ENCODE measurements at places on chromosomes 5 and 9.

DNA sequence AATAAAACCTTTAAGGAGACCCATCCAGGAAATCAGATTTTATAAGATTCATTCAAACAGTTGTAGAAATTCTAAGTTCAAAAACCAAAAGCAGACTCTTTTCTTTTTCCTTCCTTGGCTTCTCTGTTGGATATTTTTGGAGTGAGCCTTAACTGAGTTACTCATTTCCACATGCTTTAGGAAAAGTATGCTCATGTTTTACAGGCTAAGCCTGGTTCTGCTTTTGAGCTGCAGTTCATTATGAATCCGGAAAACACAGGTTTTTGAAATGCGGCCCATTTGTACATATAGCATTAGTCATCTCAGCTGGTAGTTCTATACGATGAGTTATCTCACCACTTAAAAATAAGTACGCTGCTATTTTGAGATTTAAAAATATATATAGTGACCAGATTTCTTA, 156.6 kb upstream of the DMRT1 start:
- no peak for DNase-seq

DNA sequence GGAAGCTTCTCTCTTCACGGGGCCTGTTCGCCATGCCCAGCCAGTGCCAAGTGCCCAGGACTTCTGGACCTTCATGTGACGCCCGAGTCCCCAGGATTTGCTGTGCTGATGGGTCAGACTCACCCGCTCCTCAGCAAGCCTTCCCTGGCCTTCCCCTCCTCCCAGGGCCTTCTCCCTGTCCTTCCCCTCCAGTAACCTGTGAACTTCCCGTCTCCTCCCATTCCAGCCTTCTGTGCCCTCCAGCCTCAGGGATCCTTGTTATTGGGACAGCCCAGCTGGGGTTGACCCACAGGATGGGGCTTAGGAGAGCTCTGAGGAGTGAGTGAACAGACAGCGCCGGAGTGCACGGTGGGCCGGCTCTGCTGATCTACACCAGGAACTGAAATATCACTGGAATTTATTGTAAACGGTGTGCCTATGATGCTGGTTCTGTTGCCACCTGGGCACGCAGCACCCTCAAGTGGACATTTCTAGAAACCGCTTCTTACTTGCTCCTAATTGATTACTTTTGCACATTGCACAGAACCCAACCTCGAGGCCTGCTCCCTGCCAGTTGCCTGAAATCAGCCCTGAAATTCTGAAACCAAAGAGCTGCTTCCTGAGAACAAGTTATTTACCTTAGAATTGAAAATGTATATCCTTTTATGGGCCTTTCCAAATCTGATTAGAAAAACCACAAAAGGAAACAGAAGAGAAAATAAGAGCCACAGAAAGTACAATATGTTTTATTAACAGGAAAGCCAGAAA, 1.5 kb downstream of the SPAAR start:
- DNase-seq: peak; percentile 19

GRCh38 chr9:124139001-124139400, 118.7 kb upstream of the NEK6 start:
- no peak for DNase-seq

DNA sequence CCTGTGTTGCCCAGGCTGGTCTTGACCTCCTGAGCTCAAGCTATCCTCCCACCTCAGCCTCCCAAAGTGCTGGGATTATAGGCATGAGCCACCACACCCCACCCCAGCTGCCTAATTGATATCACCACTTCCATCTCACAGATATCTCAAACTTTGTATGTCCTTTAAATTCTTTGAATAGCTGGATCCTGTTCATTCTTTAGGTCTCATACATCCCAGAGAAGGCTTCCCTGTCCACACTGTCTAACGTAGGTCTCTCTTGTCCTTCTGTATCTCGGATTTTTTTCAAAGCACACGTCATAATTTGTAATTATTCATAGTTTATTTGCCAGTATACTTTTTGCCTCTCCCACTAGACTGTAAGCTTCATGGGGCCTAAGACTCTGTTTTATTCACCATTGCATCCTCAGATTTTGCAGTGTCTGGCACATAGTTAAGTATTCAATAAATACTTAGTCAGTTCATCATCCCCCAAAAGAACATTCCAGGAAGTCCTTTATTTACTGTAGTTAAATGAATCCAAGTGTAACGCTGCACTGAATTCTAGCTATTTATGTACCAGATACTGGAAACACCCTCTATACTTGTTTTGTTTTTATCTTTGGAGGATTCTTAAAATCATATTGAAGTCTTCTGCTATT, 10.5 kb downstream of the ARSK start:
- no peak for DNase-seq

GRCh38 chr5:53318303-53318702, 162.1 kb upstream of the FST start:
- no peak for DNase-seq

DNA sequence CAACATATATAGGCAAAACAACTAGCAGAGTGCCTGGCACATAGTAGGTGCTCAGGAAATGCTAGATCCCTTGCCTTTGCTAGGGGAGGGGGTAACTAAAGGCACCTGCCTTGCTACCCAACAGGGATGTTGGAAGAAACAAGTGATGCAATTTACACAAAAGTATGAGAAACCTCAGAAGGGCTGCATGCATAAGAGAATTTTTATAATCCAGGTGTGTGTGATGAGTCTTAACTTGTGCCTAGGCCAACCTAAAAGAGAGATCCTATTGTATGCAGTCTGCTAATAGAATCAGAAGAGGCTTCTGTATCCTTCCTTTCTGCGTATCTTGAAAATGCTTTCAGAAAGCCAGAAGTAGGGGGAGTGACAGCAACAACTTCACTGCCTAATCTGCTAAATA, 135.9 kb downstream of the SLIT3 start:
- no peak for DNase-seq

GRCh38 chr9:87158765-87159164, 211.5 kb upstream of the GAS1 start:
- no peak for DNase-seq

GRCh38 chr9:117546894-117547678, 132.2 kb upstream of the ASTN2 start:
- DNase-seq: no peak

DNA sequence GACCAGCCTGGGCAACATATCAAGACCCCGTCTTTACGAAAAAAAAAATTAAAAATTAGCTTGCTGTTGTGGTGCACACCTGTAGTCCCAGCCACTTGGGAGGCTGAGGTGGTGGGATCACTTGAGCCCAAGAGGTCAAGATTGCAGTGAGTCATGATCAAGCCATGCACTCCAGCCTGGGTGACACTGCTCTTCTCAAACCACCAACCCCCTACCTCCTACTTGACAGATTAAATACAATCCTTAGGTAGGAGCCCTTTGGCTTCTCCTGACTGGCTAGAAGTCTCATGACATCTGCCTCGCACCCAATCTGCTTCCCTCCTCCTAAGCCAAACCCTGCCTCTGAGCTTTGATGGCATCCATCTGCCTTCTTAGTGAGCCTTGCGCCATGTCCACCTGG, 11.6 kb upstream of the FBP1 start:
- no peak for DNase-seq

DNA sequence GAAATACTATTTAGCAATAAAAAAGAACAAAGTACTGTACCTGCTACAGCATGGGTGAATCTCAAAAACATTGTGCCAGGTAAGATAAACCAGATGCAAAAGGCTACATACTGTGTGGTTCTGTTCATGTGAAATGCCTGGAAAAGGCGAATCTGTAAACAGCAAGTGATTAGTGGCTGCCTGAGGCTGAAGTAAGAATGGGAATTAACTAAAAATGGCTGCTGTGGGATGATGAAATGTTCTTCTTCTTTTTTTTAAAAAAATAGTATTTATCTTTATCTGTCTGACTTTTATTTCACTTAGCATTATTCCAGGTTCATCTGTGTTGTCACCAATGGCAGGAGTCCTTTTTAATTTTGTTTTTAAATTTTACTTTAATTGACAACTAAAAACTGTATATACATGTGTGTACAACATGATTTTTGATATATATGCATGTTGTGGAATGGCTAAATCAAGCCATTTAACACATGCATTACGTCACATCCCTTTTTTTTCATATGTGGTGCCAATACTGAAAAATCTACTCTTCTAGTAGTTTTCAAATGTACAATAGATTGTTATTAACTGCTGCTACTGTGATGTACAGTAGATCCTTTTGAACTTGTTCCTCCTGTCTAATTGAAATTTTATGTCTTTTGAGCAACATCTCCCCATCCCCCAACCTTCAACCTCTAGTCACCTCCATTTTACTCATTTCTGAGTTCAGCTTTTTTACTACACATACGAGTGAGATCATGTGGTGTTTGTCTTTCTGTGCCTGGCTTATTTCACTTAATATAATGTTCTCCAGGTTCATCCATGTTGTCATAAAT, 62.9 kb upstream of the TNFAIP8 start:
- no peak for DNase-seq

- no peak for DNase-seq
Measured at GRCh38 chr5:65790371-65791163, 68.6 kb downstream of the NLN start.

DNA sequence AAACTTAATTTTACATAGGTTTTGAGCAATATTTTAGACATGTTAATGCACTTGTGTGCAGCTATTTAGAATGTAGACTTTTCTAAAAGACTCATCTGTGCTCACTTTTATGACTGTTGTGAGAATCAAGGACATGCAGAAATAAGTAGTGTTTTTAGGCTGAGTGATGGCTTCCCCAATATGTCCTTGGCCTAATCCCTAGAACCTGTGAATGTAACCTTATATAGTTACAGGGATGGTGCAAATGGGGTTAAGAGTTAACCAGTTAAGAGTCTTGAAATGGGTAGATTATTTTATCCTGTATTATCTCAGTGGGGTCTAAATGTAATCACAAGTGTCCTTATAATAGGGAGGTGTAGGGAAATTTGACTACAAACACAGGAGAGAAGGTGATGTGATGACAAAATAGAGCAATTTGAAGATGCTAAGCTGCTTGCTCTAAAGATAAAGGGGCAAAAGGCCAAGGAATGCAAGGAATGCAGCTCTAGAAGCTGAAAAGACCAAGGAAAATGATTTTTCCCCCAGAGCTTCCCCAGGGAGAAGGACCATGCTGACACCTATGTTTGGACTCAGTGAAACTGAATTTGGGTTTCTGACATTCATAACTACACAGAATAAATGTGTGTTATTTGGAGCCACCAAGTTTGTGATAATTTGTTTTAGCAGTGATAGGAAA, 298.0 kb upstream of the PAPPA start:
- no peak for DNase-seq

GRCh38 chr9:71571186-71571585, 197.1 kb downstream of the CEMIP2 start:
- DNase-seq: no peak

GRCh38 chr9:131868766-131869165, 128.9 kb upstream of the RAPGEF1 start:
- DNase-seq: no peak

- no peak for DNase-seq
Measured at GRCh38 chr5:172906888-172907287, 52.3 kb upstream of the RPL26L1 start.

DNA sequence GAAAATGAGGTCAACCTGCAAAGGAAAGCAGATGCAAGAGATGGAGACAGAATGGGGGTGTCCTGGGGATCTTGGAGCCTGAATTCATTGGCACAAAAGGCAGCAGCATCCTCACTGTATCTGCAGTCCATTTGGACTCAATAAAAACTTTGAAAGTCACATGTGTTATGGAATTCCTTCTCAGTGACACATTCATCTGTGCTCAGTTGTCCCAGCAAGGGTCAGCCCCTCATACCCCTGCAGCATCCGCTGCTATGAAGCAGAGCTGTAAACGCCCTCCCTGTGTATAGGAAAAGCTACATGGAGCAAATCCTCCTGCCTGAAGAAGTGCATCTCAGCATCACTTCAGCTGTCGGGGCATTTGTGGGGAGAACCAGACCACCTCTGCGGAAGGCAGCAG, 14.5 kb upstream of the RARS1 start:
- no peak for DNase-seq

- no peak for DNase-seq
Measured at GRCh38 chr9:121607434-121608167, 43.8 kb upstream of the DAB2IP start.

- DNase-seq: no peak
Measured at GRCh38 chr9:123175854-123176629, 92.3 kb downstream of the STRBP start.

- DNase-seq: no peak
Measured at GRCh38 chr5:2166306-2166978, 283.7 kb upstream of the IRX4 start.

GRCh38 chr9:89999534-90000370, 394.9 kb downstream of the GADD45G start:
- peak; percentile 55 for DNase-seq

Data from DMS79 (cell line).